ENCODE measurements at places on chromosomes 12 and 14. TPM values are rescaled to one million over a fixed set of nuclear protein-coding genes. Genes with fewer than 3 reads are reported as not detected.

DNA sequence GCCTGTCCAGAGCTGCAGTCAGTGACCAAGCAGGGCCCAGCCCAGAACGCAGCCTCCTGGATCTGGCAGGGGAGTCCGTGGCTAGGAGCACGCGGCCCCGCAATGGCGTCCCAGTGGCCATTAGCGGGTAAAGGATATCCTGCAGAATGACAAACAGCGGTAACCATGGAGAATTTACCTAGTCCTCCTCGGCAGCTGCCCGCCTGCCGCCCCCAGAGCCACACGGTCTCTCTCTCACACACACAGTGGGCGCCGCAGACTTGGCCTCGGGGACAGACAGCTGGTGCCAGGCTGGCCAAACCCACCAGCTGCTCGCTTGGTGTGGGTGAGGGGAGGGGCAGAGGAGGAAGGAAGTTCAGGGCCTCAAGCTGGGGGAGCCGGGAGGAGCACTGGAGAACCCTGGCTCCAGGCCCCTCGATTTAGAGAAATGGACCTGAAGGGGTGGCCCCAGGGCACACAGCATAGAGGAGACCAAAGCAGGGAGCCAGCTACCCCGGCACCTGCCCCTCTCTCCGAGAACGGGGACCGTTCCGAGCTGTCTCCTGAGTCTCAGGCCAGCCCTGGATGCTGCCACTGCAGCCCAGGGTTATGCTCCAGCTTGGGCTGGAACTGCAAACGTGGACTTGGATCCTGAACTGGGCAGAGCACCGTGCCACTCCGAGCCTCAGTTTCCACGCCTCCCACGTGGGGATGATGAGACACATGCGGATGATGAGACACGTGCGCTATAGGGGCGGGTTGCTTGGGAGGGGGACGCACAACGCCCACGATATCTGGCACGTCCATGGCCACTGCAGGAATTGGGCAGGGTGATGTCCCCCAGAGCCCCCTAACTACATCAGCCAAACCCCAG lies 3.4 kb downstream of the CDK2AP1 start:
- DNase-seq = no peak

GRCh38 chr12:9646794-9647781 lies 22.4 kb upstream of the CLEC2D start:
- DNase-seq = peak; percentile 56

- no peak for DNase-seq
These were observed 76.0 kb downstream of the PTHLH start for GRCh38 chr12:27896419-27896990.

DNA sequence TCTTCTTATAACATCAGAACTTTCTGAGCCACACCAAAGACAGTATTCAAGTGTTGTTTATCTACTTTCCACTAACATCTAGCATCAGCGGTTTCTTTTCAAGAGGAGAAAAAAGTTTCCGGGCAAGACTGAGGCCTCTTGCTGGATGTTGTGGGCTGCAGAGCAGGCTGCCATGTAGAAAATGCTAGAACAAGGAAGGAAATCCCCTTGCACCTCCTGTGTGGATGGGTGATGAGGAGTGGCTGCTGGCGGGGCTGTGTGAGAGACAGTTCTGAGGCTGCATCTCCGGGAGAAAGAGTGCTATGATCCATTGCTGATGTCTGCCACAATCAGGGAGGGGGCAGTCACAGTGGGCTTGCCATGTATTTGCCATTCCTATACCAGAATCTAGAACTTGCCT lies 37.8 kb upstream of the PPP1CC start:
- DNase-seq = no peak

- DNase-seq = no peak
These were observed 119.1 kb upstream of the ATXN7L3B start for GRCh38 chr12:74418573-74418972.

- no peak for DNase-seq
These were observed 470.4 kb downstream of the GALC start for GRCh38 chr14:87522575-87522974.

GRCh38 chr14:38210587-38211216 lies 3.0 kb downstream of the SSTR1 start:
- peak; percentile 70 for DNase-seq

GRCh38 chr14:69088586-69088985 lies 64.3 kb downstream of the DCAF5 start:
- peak; percentile 70 for DNase-seq

- DNase-seq = no peak
These were observed 15.9 kb downstream of the UBE2N start for GRCh38 chr12:93425736-93426411.

DNA sequence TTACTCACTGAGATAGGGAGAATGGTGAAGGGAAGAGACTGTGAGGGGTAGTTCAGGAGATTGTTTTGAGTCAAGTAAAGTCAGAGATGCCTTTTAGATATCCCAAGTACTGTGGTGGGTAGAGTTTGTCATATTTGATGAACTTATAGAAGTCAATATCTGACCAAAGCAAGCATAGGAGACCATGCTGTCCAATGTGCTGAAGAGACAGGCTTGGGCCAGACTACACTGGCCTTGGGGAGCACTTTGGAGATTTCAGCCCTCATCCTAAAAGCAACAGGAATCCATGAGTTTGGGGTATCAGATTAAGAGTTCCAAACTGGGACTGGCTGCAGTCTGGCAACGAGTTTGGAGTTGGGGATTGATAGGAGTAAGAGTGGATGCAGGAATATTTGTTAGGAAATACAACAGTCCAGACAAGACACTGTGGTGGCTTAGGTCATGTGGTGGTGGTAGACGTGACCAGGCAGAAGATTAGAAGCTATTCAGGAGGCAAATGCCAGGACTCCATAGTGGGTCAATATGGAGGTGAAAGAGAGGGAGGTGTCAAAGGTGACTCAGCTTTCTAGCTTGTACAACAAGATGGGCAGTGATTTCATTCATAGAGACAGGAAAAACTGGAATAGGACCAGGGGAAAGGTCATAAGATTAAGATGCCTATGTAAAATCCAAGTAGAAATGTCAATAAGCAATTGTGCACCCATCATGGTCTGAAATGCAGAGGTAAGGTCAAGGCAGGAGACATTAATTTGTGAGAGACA lies 81.9 kb downstream of the FAR2 start:
- DNase-seq = no peak

DNA sequence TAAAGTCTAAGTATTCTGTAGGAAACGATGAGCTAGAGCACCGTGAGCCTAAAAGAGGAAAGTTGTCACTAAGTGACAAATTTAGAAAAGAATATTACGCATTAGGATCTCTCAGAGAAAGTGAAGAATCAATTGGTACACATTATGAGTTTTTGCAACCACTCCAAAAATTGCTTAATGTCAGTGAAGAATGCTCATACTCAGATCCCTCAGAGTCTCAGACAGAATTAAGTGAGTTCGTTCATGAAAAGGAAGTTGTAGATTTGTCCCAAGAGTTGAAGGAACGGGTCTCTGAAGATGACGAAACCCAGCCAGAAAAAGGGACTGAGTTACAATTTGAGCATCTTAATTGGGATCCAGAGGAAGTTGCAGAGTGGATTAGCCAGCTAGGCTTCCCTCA lies 1.5 kb downstream of the SAMD15 start:
- DNase-seq = no peak

- no peak for DNase-seq
These were observed 57.4 kb downstream of the DAAM1 start for GRCh38 chr14:59245809-59246295.

- DNase-seq = no peak
These were observed 18.9 kb downstream of the MEG3 start for GRCh38 chr14:100844846-100845245.

DNA sequence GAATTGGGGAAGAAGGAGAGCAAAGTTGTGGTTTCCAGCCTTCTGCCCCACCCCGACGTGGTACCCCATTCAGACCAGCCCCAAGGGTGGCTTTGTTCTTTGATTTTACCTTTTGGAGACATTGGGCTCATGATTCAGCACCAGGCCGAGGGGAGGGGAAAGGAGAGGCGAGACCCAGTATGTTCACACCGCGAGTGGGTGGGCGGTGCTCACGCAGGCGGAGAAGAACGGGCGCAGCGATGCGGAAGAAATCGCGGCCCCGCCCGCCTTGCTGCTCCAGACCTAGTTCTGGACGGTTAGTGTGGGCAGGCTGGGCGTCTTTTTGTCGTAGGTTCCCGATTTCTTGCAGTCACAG lies 963 bp downstream of the ATL1 start:
- DNase-seq = peak; percentile 71

- no peak for DNase-seq
These were observed 1073.6 kb downstream of the BCL11B start for GRCh38 chr14:98198385-98198784.

DNA sequence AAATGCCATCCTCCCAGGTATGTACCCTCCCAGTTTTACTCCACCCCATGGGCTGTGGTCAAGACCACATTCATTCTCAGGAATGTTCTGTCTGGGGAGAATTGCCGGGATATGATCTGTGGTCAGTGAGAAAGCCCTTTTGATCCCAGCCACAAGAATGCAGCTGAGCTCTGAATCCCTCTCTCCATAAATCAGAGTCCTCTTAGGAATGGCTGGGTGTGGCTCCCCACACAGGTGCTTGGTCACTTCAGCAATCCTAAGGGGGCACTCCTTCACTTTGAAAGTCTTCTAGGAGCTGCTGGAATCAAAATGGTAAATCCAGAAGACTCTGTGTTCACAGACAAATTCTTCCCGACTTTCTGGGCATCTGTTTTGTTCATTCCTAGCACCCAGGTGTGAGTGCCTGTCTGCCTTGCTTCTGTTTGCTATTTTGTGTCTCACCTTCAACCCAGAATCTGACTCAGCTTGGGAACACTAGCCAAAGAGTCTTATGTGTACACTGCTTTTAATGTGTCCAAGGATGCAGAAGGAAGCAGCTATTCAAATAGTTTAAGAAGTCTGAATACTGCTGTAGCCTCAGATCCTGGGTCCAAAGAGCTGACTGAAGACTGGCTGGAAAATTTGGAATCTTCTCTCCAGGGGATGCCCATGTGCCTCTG lies 144.6 kb upstream of the CDKN3 start:
- DNase-seq = peak; percentile 58

DNA sequence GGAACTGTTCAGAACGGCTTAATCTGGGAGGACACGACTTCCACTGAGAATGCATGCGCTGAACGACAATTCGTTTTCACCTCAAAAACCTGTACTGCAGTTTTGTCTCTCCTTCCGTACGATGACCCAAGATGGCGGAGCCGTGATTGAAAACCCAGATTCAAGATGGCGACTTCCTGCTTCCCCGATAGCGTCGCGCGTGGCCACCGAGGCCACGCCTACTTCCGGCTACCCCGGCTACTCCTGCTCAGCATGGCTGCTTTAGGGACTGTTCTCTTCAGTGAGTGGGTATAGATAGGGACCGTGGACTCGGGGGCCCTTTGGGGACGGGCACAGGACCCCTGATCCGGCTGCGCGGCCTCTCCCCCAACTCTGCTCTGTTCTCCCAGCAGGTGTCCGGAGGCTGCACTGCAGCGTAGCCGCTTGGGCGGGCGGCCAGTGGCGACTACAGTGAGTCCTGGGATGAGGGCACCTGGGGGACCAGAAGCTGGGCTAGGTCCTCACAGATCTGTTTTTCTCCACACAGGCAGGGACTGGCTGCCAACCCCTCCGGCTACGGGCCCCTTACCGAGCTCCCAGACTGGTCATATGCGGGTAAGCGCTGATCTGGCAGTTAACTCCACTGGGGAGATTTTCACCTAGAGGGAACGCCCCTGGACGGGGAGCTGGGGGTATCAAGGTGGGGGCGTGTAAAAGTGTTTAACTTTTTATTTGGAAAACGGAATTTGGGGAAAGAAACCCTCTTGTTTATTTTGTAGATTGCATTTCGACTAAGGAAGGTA lies at the start of gene MRPL52:
Gene MRPL52, plus strand, starts transcription at position 227 of the 782 bp plus-strand sequence. Its CDS starts 26 bp downstream, at position 253.
- DNase-seq = peak; percentile 87

- peak; percentile 97 for DNase-seq
These were observed 144.2 kb downstream of the PLEKHA5 start for GRCh38 chr12:19273482-19274330.

The PRH2 gene
- total RNA-seq = 0.28 TPM

The VWF gene
- under 0.01 TPM for total RNA-seq

The ACOT6 gene
- not detected for total RNA-seq

The PTCSC3 gene
- not detected for total RNA-seq

The PRKAB1 gene
- total RNA-seq = 6.9 TPM

The TUNAR gene
- not detected for total RNA-seq

The OR11H6 gene
- total RNA-seq = not detected

The KIF26A gene
- total RNA-seq = not detected

The STYK1 gene
- total RNA-seq = 1.1 TPM

The CD163L1 gene
- 1.6 TPM for total RNA-seq
